ENCODE measurements at places on chromosomes 3 and 15.

DNA sequence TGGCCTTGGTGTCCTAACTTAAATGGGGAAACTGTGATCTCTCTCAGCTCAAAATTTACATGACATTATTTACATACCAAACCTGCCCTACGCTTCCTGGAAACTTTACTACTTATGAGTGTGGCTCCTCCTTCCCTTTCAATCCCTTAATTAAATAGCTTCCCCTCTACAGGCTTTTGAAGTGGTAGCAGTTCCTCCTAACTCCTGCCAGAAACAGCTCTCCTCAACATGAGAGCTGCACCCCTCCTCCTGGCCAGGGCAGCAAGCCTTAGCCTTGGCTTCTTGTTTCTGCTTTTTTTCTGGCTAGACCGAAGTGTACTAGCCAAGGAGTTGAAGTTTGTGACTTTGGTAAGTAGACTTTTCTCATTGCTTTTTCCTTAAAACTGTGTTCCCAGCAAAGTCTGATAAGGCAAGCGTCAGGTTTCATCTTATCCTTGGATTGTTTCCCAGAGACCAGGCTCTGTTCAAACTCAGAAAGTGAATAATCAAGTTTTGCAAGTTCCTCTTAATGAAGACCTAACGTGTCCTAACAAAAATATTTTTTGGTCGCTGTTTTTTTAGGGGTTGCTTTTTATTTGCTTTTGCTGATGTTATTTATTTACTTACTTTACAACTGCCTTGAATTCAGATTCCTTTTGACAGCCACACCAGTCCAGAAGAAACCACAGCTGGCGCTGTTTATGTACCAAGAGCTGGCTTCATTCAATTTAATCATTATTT lies at the start of gene ACP3:
Gene ACP3, plus strand, starts transcription at position 179 of the 720 bp plus-strand sequence. Its CDS starts 50 bp downstream, at position 229.
- peak; percentile 99 for DNase-seq

DNA sequence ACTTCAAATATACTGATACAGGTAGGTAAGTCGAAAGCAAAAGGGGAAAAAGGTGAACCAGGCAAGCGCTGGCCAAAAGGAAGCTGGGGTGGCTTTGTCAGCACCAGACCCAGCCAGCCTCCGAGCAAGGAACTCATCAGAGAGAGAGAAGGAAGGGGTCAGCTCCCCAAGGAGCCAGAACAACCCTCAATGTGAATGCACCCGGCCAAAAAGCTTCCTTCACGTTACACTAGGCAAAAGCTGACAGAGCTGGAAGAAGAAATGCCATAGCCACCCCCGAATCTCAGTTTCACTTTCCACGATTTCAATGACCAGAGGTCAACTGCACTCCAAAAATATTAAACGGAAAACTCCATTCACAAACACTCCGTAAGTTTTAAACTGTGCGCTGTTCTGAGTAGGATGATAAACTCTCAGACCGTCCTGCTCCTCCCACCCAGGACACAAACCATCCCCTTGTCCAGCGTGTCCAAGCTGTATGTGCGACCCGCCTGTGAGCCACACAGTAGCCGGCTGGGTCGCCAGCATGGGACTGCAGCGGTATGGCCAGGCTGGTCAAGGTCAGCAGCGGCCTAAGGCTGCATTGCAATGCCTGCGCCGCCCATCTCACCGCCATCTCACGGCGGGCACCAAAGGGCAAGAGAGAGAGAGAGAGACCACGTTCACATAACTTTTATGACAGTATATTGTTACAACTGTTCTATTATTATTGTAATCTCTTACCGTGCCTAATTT lies 29.7 kb downstream of the CYFIP1 start:
- DNase-seq = no peak

GRCh38 chr15:51048308-51048707 lies 46.4 kb downstream of the TNFAIP8L3 start:
- peak; percentile 15 for DNase-seq

- DNase-seq = no peak
These were observed 505.6 kb upstream of the THBS1 start for GRCh38 chr15:39075311-39075710.

GRCh38 chr15:55766676-55767075 lies 23.7 kb upstream of the PRTG start:
- DNase-seq = no peak

- DNase-seq = peak; percentile 11
These were observed 47.2 kb upstream of the CNTN3 start for GRCh38 chr3:74661672-74662071.

DNA sequence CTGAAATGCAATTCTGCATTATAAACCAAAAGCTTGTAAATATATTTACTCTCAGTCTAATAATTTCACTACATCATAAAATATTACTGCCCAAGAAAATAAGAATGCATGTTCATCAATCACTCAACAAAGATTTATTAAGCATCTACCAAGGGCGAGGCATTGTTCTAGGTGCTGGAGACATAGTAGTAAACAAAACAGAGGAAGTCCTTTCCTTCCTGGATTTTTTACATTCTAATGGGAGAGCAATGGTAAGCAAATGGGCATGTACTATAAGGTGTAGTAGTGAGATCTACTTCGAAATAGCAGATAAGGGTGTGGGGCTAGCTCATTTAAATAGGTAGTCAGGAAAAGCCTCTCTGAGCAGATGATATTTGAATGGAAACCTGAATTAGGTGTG lies 10.8 kb upstream of the ZFYVE19 start:
- DNase-seq = no peak

DNA sequence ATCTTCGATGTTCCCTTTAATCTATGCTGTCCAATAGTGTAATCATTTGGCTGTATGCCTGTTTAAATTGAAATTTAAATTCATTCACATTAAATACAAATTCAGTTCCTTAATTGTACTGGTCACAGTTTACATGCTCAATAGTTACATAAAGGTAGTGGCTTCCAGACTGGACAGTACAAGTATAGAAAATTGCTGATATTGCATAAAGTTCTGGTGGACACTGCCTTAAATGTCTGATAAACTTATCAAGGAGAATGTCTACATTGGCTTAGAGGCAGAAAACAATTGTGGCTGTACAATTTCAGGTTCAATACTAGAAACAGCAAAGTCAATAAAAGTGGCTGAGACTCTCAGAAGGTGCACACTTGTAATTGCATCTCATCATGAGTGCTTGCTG lies 365.2 kb downstream of the RBMS3 start:
- no peak for DNase-seq

DNA sequence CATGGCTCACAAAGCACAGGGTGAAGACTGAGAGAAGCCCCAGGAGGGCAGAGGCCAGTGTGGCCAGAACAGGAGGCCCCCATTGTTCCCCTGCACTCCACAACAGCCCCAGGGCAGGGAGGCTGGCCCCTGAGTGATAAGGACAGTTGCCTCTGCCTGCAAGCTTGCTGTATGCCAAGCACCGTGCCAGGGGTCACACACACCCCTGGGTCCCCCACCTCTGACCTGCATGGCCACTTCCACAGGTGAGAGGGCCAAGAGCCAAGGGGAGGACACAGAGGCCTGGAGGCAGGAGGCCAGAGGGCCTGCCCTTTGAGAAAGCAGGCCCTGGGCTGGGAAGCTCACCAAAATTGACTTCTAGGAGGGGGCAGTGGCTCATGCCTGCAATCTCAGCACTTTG lies 23.7 kb downstream of the ATRIP start:
- no peak for DNase-seq

GRCh38 chr3:170352936-170353335 lies 4.6 kb upstream of the SKIL start:
- peak; percentile 33 for DNase-seq

- no peak for DNase-seq
These were observed 421.0 kb upstream of the THRB start for GRCh38 chr3:24915639-24916038.

DNA sequence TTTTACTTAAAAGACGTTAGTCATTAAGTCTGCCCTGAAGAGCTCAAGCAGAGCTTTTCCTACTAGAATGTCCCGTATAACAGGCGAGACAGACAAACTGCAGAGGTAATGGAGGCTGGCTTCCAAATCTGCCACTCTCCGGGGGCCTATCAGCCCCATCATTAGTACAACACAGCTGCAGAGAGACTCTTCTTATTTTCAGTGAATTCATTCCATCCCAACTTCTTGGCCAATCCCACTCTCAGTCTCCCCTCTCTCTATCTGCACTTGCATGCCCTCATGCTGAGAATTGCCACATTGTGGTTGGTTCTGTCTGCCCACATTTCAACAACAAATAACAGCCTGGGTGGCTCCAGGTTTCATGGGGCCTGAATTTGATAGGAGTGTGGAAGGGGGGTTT lies 412.7 kb downstream of the ERC2 start:
- no peak for DNase-seq

GRCh38 chr3:72756900-72757299 lies 91.3 kb downstream of the SHQ1 start:
- no peak for DNase-seq

DNA sequence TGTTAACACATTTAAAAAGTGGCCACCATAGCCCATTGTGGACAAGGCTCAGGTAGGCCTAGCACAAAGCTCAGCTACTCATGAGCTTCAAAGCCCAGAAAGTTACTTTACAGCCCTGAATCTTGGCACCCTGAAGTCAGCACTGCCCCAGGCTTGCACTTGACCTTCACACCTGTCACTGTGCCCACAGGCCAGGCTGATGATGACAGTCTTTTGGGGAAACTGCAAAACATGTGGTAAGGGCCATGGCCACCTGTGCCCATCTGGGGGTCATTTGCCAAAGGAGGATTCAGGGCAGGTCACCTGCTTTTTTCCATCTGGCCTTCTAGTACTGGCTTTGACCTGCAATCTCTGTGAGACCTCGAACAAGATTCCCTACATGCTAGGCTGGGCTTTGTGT lies 11.0 kb downstream of the CHDH start:
- DNase-seq = no peak

DNA sequence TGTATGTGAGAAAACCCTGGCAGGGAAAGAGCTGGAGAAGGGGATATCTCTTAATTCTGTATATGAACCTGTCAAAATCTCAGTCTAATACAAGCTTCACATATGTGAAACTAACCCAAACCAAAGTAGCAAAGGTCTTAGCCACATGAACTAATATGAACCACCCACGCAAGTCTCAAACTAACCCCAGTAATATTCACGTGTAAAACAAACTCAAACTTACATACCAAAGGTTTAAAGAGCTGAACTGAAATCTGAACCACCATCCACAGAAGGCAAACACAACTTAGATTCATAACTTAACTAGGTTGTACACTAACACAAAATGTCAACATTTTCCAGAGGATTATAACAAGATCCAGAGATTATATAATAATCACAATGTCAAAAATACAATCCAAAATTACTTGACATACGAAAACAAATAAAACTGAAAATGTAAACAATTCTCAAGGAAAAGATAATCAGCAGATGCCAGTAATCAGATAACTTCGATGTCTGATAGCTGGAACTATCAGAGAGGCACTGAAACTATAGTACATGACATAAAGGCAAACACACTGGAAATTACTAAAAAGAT lies 64.1 kb downstream of the VPS13C start:
- DNase-seq = no peak

- no peak for DNase-seq
These were observed 222.8 kb downstream of the FAM43A start for GRCh38 chr3:194908496-194908895.

DNA sequence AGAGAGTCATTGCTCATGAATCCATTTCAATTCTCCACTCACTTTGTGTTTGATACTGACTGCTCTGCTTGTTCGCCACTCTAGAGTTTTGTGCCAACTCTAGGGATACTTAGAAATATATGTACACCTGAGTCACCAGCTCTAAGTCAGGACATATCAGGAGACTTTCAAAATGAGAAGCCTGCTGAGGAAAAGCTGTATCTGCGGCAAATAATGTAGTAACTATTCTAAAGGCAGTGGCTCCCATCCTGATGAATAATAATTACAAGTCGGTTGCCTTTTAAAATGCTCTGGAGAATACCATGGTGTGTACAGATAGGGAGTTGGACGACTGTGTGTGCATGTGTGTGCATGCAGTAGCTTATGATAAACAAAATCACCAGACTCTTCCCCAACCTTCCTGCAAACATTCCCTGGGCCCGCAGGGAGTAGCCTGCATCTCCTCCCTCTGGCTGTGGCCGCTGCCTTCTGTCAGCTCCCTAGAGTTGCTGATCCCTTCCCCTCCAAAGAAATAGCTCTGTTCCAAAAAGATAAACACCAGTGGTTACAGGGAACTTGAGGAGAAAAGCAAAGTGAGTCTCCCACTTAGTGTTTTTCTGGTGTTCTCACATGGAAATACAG lies 346.3 kb upstream of the UMPS start:
- DNase-seq = no peak

- DNase-seq = peak; percentile 82
These were observed 768 bp upstream of the SEMA5B start for GRCh38 chr3:123028233-123028828.

DNA sequence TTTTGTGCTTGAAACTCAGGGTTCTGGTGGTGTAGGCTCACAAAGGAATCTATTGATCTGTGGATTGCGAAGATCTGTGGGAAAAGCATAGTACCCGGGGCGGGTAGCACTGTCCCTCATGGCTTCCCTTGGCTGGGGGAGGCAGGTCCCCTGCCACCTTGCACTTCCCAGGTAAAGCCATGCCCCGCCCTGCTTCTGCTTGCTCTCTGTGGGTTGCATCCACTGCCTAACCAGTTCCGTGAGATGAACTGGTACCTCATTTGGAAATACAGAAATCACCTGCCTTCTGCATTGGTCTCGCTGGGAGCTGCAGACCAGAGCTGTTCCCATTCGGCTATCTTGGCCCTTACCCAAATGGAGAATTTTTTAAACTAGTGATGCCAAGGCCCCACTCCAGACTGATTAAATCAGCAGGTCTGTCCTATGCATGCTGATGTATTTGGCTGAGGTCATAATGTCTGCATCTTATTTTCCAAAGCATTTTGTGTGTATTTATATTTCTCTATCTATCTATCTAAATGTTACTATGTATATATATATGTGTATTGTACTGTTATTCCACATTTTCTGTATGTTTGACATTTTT lies 65.5 kb upstream of the SLC7A14 start:
- no peak for DNase-seq

GRCh38 chr3:66073464-66074141 lies 34.9 kb upstream of the MAGI1 start:
- no peak for DNase-seq

- no peak for DNase-seq
These were observed 20.1 kb downstream of the KBTBD8 start for GRCh38 chr3:67018105-67018788.

GRCh38 chr3:69665026-69665737 lies 74.1 kb upstream of the MITF start:
- no peak for DNase-seq
